ENCODE measurements at places on chromosomes 5 and 9.

- DNase-seq = no peak
These were observed 40.8 kb downstream of the SNX18 start for GRCh38 chr5:54558362-54558761.

DNA sequence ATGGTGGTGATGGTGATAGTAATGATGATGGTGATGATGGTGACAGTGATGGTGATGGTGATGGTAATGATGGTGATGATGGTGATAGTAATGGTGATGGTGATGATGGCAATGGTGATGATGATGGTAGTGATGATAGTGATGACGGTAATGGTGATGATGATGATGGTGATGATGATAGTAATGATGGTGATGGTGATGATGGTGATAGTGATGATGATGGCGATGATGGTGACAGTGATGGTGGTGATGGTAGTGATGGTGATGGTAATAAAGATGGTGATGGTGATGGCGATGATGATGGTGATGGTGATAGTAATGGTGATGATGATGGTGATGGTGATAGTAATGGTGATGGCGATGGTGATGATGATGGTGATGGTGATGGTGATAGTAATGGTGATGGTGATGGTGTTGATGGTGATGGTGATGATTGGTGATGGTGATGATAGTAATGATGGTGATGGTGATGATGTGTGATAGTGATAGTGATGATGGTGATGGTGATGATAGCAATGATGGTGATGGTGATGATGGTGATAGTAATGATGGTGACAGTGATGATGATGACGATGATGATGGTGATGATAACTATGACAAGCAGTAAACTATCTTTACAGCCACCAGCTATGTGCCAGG is 38.6 kb downstream of the PHF2 start:
- no peak for DNase-seq

DNA sequence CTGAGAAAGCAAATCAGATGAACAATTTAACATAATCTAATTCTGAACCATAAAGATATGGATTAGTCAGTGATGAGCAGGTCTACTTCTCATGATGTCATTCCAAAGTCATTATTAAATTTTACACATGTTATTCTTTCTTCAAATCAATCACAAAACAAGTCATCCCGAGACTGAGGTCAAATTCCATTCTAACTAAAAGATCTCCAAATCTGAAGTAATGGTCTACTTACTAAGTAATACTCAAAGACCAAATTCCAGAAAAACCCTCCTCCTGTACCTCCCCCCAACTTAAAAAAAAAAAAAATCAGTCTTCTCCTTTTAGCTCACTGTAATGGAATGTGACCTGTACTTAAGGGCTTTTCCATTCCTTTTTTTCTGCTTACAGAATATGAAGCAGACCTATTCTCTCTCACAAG is 4.7 kb downstream of the PFDN1 start:
- peak; percentile 78 for DNase-seq

DNA sequence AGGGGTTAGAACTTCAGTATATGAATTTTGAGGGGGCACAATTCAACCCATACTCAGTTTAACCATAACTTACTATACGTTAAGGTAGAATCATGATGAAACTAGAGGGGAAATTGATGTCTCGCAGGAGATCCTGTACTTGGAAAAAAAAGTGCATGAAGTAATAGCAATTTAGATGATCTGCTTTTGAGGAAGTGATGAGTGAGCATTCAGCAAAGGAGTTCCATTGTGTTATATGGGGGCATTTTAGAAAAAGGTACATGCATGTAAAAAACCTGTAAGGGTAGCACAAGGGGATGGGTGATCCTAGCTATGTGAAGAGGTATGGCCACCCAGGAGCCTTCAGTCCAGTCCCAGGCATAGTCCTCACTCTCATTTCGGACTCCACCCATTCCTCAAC is 14.8 kb upstream of the TMC1 start:
- no peak for DNase-seq

DNA sequence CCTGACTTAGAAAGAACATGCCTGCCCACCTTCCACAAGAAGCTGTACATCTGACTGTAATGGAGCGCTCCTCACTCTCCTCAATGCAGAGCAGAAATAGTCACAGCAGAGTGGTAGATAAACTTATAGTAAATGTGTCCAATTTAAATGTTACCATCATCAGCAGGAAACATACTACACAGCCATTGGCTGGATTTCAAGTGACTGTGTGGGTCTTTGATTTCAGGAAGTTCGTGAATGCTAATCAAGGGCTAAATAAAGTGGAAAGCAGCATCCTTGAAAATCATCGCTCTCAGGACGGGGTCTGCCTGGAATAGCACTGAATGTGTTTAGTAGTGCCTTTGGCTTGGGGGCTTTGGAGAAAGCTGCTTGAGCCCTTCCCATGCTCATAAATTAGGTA is 32.4 kb upstream of the CRHBP start:
- DNase-seq = no peak

GRCh38 chr9:88534456-88535225 is at the start of gene NXNL2:
NXNL2 (plus strand) TSS chr9:88535178; CDS start chr9:88535435, 257 bp downstream.
- DNase-seq = peak; percentile 91

GRCh38 chr5:93593476-93594131 is 10.6 kb downstream of the NR2F1 start:
- DNase-seq = peak; percentile 54

Measured in choroid plexus epithelial cell (primary cell).